RPMI7951 (cell line): ENCODE measurements at places on chromosomes 3 and 15. TPM values are rescaled to one million over a fixed set of nuclear protein-coding genes. Genes with fewer than 3 reads are reported as not detected.

GRCh38 chr15:41856716-41857115, 18.1 kb downstream of the PLA2G4B start:
- no peak for DNase-seq

The FBN1 gene
- 194 and 208 TPM in 2 replicates for total RNA-seq

GRCh38 chr3:54967731-54968161, 39.9 kb upstream of the LRTM1 start:
- DNase-seq: peak; percentile 74

GRCh38 chr3:127385540-127385870, 97.7 kb upstream of the PRR20G start:
- no peak for DNase-seq

- DNase-seq: no peak
Measured at GRCh38 chr3:125150525-125151441, 61.8 kb downstream of the SLC12A8 start.

DNA sequence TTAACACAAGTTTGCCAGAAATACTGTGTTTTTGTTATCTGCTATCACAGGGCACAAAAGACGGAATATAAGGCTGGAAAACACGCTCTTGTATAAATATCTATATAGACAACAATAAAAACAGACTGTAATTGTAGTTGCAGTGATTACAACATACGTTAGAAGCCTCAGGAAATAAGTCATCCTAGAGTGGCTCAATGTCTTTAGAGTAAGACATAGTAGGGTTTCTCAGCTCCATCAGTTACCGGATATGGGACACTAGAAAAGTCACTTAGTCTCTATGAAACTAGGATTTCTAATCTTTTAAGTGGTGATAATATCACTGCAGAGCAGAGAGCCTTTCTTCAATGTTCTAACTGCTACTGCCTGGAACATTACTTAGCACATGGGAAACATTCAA, 208.8 kb downstream of the STAG1 start:
- DNase-seq: peak; percentile 12

The NFKBIZ gene
- total RNA-seq: 9.5 and 12.1 TPM in 2 replicates

- DNase-seq: no peak
Measured at GRCh38 chr3:69695443-69695842, 43.8 kb upstream of the MITF start.

The NDUFAF3 gene
- 260 and 301 TPM in 2 replicates for total RNA-seq

GRCh38 chr15:69088300-69088965, 72.0 kb upstream of the GLCE start:
- DNase-seq: no peak

GRCh38 chr3:127560051-127560787, 30.3 kb downstream of the TPRA1 start:
- DNase-seq: no peak

The ALDH1A3 gene
- total RNA-seq: 158 and 217 TPM in 2 replicates

DNA sequence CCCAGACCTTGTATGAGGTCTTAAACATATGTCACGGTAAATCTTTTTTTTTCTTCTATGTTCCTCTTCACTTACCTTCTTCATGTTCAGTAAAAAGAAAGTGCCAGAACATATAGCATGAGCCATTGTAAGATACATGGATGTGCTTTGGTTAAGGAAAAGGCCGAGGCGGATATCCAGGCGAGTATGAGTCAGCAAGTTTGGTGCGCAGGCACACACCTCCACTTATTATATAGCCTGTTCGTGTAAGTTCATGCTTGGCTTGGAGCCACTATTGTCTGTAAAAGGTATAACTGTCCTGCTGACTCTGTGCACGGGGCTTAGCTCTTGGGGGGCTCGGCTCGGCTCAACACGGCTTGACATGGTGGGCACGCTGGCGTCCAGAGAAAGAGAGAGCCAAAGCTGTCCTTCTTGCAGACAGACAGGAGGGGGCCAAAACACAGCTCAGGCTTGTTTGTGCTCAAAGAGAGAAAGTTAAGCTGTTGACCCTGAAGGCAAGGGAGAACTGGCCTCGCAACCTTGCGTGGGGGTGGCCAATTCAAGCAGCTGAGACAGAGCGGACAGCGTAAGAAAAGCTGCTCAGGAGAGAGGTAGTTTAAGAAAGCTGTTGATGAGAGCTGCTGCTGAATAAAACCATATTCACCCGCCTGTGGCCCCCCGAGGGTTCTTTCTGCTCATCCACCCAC, 251.2 kb downstream of the SLC9A9 start:
- DNase-seq: no peak

DNA sequence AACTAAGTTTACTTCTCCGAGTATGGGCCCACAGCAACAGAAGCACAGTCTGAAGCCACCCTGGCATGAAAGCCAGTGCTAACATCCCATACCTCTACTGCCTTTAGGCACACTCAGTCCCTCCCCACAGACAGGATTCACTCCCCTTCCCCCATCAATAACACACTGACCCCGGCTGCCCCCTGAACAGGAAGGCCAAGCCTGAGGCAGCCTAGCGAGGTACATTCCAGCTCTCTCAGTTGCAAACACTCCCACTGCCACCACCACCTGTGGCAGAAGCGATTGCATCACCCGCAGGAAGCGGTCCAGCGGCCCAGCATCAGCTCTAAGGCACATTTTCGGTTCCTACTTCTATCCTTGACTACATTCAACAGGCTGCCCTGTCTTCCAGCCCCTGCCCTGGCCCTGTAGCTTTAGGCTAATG, 7.0 kb upstream of the BMF start:
- DNase-seq: peak; percentile 57
